8988T (cell line): ENCODE measurements at places on chromosomes 16 and 17.

GRCh38 chr16:81313701-81314602 is 810 bp upstream of the GAN start:
- no peak for DNase-seq

DNA sequence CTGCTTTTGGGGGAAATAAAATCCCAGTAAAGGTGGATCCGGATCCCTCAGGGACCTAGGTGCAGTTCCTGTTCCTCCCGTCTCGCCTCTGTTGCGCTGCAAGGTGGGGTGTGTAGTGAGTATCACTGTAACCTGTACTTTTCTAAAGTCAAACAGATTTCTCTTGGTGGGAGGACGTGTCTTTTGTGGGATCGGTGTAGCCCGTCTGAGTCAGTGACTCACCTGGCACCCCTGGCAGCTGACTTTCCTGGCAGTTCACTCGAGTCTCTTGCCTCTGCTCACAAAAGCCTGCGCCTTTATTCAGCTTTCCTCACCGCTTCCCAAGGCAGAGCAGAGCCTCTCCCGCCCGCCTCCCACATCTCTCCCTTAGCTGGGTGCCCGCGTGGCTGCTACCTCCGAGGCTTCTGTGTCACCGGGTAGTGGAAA is 85.7 kb downstream of the CMIP start:
- no peak for DNase-seq

- no peak for DNase-seq
These were observed 1340.3 kb upstream of the GOT2 start for GRCh38 chr16:60074378-60074777.

DNA sequence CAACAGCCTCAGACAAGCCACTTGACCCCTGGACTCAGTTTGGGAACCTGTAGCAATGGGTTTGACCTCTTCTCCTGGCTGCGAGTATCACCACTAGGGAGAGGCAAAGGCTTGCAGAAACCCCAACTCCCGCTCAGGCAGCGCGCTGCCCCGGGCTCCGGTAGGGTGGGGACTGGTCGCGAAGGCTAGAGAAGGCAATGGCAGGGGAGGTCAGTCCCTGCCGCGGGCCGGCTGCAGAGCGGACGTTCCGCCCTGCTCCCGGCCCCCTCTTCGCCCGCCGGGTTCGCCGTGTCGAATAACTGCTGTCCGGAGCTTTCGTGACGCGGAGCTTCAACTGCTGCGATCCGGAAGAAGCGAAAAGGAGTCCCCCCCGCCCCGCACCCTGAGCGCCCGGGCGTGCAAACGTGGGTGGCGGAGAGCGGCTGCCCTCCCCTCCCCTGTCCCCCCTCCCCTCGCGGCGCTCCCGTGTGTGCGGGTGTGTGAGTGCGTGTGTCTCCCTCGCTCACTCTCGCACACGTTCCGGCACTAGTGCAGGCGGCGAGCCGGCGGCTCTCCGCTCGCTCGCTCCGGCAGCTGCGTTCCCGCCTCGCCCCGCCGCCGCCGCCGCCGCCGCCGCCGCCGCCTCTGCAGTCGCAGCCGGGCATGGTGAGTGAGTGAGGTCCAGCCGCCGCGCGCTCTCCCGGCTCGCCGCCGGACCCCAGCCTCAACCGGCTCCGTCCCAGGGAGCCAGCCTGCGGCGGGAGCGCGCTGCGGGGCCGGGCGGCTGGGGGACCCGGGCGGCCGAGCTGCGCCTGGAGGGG is 772 bp upstream of the SHISA6 start:
- DNase-seq: no peak

DNA sequence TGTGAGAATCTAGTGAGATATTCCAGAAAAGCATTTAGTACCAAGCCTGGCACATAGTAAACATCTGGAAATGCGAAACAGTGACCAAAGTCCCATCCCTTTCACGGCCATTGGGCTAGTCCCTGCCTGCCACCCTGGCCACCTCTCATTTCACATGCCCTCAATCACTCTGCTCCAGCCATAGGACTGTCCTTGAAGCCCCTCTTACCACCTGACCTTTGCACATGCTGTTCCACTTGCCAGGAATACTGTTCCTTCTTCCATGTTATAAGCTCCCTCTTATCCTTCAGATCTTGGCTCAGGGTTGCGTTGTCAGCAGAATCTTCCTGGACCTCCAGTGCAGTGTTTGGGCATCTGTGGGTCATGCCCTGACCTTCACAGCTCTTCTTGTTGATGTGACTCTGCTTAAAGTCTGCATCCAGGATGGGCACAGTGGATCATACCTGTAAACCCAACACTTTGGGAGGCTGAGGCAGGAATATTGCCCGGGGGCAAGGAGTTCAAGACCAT is 2.1 kb downstream of the MYO15A start:
- no peak for DNase-seq

- DNase-seq: no peak
These were observed 41.8 kb downstream of the TNRC6C start for GRCh38 chr17:78000341-78000740.

DNA sequence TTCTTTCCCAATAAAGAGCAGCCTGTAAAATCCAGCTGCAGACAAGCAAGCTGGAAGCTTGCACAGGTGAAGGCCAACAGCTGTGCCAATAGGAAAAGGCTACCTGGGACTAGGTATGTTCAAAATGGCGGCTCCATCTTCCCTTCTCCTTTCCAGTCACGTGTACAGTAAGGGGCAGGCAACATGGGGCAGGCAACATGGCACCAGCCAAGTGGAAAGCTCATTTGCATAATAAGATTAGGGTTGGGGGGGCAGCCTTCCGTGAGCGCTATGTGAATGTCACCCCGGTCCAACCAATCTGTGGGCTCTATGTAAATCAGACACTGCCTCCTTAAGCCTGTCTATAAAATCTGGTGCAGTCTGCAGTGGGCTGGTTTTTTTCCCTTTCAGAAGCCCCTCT is 31.3 kb downstream of the TVP23A start:
- no peak for DNase-seq

GRCh38 chr16:49486400-49486799 is 112.8 kb downstream of the C16orf78 start:
- DNase-seq: no peak

- DNase-seq: no peak
These were observed 13.0 kb downstream of the GPR142 start for GRCh38 chr17:74380086-74380958.

DNA sequence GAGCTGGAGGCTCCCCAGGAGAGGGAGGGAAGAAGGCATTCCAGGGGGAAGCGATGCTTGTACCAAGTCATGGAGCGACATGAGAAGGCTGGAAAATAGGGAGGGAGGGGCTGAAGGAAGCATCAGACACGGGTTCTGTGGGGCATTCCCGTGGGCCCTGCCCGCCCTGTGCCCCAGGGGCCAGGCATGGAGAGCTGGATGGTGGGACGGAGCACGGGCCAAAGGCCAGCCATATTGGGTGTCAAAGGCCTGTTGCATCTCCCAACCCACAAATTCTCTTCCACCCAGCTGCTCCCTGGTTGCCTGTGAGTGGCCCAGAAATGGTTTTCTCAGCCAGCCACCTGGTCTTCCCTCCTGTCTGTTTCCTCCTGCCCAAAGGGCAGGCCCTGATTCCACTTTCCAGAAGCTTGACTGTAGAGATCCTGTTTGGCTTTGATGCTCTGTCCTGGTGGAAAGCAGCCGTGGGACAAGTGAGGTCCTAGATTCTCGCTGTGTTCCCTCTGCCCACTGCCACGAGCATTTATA is 3.2 kb downstream of the CDR2L start:
- no peak for DNase-seq

DNA sequence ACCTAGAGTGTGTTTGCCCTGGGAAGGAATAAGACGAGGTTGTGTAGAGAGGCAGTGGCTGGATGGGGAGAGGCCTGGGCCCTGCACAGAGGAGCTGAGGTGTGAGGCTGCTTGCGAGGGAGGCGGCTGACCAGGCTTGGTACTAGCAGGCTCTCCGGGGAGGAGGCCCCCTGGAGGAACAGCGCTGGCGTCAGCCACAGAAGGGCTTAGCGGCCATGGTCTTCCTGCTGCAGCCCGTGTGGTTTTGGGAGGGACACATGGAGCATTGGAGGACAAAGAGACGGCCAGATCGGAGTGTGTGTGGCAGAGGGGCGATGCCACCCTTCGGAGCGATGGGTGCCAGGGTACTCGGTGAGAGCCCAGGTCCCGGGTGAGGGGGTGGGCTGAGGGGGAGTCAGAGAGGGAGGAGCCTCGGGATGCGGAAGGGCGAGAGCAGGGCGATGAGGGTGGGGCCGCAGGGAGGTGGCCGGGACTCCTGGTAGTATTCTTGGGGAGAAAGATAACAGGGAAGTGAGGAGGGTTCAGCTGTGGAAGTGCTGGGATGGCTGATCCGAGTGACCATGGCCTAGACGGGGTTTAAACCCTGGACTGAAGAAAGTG is 8.3 kb downstream of the BANP start:
- no peak for DNase-seq

GRCh38 chr16:3009568-3010390 is 2.9 kb upstream of the CLDN9 start:
- no peak for DNase-seq

GRCh38 chr16:87635541-87636049 is 33.3 kb downstream of the JPH3 start:
- peak; percentile 98 for DNase-seq

GRCh38 chr16:75271441-75272096 is 20.1 kb upstream of the BCAR1 start:
- DNase-seq: no peak

- DNase-seq: no peak
These were observed 83.1 kb upstream of the IRX6 start for GRCh38 chr16:55240888-55241287.

DNA sequence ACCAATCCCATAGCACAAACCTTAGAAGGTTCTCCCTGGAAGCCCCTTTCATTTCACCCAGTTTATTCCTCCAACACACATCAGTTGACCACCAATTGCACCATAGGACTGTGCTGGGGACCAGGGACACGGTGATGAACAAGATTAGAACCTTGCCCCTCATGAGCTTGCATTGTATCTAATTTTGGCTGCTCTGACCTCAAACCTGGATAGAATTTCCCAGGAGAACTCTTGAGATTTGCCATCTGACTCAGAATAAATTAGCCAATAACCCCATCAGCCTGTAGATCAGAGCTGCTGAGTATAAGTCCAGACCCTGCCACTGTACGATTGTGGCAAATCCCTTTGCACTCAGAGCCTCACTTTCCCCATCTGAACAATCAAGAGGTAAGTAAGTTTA is 52.1 kb downstream of the CDH11 start:
- no peak for DNase-seq

GRCh38 chr16:5323284-5324141 is 225.9 kb upstream of the EEF2KMT start:
- no peak for DNase-seq

- DNase-seq: no peak
These were observed 32.3 kb downstream of the PECAM1 start for GRCh38 chr17:64358261-64358788.

DNA sequence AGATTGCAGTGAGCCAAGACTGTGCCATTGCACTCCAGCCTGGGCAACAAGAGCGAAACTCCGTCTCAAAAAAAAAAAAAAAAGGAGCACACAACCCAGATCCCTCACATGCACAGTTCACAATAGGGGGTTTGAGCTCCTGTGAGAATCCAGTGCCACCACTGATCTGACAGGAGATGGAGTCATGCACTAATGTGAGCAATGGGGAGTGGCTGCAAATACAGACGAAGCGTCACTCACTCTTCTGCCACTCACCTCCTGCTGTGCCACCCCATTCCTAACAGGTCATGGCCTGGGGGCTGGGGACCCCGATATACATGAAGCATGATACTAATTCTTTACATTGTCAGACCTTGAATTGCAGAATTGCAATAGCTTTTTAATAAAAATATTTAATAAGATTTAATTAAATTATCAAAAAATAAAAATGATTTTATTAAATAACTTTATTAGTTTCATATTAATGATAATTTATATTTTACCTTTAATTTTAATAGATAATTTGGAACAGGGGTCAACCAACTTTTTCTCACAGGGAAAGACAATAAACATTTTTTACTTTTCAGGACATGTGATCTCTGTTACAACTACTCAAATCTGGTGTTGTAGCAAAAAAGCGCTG is 171.4 kb downstream of the COPRS start:
- no peak for DNase-seq

GRCh38 chr16:50012182-50012581 is 12.8 kb upstream of the CNEP1R1 start:
- no peak for DNase-seq

GRCh38 chr16:79247386-79247785 is 353.2 kb downstream of the MAF start:
- DNase-seq: no peak

- DNase-seq: no peak
These were observed 56.3 kb downstream of the PITPNC1 start for GRCh38 chr17:67433248-67433924.

DNA sequence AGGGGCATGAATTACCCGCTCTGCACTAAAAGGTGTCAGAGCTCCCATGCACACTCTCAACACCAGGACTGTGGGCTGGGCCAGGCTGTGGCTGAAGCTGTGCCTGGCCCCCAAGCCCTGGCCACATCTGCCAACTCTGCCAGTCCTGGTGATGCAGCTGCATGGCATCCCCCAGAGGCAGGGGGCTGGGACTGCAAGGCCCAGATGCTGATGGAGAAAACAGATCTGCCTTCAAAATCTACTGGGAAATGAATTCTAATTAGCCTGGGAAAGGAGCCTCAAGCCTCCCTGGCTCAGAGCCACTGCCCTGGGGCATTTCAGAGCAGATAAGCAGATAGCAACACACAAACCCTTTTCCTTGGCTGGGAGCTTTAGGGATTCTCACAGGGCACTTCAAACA is 3.4 kb downstream of the CHST6 start:
- DNase-seq: peak; percentile 92

GRCh38 chr17:56172517-56172982 is 19.3 kb downstream of the ANKFN1 start:
- no peak for DNase-seq

DNA sequence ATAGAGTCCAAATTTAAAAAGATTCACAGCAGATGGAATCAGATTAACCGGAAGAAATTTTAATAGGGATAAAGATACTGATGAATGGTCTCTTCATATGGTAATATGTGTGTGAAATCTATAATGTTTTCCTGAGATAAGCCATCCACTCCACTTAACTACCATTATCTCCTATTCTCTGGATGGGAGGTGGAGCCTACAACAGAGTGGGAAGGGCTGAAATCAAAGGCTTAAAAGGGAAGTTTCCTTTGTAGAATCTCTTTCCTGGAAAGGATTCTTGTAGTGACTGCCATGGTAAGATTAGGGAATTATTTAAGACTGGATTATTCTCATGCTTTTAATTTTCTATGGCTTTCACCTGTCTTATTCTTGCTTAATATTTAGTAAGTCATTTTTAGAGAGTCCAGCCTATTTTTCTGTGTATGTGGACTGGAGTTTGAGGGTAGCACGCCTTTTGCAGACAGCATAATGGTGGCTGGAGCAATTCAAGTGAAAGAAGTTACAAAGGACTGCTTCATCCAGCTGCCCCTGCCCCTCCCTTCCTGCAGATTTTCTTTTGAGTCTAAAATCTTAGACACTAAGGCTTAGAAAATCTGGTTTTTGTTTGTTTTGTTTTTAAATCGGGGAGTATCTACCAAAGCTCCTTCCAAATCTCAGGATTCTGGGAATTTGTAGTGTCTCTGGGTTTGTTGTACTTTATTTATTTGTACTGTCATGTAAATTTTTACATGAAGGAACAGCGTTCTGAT is 26.5 kb downstream of the KAT7 start:
- DNase-seq: no peak
